ENCODE measurements at places on chromosomes 1 and 21.

- no peak for DNase-seq
Observed at GRCh38 chr1:117582451-117582850, 23.4 kb upstream of the TENT5C start.

- DNase-seq = no peak
Observed at GRCh38 chr1:178958491-178958890, 67.2 kb upstream of the FAM20B start.

- no peak for DNase-seq
Observed at GRCh38 chr1:211942583-211942982, 92.8 kb downstream of the INTS7 start.

DNA sequence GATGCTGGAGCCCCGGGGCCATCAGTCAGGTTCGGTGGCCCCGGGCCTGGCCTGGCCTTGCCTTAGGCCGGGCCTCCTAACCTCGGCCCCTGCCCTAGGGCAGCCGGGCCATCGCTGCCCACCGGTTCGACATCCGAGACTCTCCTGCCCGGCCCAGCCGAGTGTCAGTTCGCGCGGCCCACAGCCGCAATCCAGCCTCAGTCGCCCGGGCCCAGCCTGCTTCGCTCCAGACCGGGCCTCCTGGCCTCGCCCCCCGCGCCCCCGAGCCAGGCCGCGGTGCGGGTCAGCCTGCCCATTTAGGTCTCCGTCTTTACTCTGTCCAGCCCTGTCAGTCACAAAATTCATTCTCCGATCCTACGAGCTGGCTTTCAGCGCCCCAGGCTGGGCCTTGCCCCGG lies 777 bp downstream of the LRRC41 start:
- DNase-seq = peak; percentile 46

DNA sequence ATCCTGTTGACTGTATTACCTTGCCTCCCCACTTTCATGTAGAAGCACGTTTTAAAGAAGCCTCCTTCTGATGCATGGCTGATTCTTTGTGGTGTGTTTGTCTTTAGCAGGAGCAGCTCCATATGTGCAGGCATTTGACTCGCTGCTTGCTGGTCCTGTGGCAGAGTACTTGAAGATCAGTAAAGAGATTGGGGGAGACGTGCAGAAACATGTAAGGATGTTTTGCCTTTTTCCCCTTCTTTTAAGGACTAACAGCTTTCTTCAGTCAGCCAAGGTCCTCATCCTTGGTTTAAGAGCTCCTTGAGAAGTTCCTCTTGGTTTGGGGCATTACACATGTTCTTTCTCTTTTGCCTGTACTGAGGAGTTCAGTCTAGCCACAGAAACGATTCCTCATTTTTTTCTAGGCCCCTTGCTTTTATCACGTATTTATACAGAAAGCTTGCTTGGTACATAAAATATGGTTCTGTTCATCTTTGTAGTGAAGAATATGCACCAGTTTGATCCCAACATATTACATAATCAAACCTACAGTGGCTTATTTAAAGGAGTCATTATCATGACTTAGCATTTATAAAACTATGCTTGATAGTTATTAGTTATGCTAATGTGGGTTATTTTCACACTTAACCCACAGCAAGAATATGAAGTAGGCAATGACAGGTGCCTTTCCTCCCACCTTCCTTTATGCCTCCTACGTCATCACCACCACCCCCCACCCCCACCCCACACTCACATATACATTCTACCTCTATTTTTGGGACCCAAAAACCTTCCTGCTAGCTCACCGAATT lies 19.6 kb downstream of the CAP1 start:
- peak; percentile 70 for DNase-seq

- peak; percentile 6 for DNase-seq
Observed at GRCh38 chr1:175376194-175376593, 183.6 kb upstream of the KIAA0040 start.

- DNase-seq = no peak
Observed at GRCh38 chr1:22753481-22753971, 42.9 kb downstream of the EPHB2 start.

GRCh38 chr21:31471865-31472264 lies 127.8 kb upstream of the TIAM1 start:
- DNase-seq = no peak

GRCh38 chr1:7006996-7007871 lies 222.0 kb downstream of the CAMTA1 start:
- no peak for DNase-seq

- no peak for DNase-seq
Observed at GRCh38 chr1:169860187-169860586, 33.5 kb downstream of the SCYL3 start.

DNA sequence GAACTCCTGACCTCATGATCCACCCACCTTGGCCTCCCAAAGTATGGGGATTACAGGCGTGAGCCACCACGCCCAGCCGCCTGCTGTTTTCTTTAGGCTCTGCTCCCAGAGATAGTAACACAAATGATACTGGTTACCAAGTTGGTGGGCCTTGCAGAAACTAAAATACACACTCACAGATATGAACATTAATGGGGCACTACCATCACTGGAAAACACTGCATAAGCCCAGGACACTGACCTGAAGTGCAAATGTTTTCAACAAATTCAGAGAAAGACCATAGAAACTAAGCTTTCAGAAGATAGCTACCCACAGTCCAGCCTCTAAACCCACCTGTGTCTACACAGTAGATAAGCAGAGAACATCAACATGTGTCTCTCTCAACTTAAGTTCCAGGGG lies 180.5 kb downstream of the FCRL5 start:
- DNase-seq = no peak

DNA sequence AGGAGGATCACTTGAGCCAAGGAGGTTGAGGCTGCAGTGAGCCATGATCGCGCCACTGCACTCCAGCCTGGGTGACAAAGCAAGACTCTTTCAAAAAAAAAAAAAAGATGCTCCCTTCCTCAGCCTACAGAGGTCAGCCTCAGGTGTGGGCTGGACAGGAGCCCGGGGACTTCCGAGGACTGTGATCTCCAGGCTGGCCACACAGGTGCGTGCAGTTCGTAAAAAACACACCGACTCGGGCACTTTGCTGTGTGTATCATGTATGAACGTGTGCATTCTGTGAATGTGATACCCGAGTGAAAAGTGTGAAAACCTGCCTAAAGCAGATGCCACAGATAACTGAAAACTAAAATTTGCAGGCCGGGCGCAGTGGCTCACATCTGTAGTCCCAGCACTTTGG lies 8.4 kb upstream of the CCDC27 start:
- DNase-seq = no peak

- no peak for DNase-seq
Observed at GRCh38 chr1:4752059-4752458, 97.7 kb downstream of the AJAP1 start.

- no peak for DNase-seq
Observed at GRCh38 chr1:90074970-90075391, 80.1 kb downstream of the ZNF326 start.

DNA sequence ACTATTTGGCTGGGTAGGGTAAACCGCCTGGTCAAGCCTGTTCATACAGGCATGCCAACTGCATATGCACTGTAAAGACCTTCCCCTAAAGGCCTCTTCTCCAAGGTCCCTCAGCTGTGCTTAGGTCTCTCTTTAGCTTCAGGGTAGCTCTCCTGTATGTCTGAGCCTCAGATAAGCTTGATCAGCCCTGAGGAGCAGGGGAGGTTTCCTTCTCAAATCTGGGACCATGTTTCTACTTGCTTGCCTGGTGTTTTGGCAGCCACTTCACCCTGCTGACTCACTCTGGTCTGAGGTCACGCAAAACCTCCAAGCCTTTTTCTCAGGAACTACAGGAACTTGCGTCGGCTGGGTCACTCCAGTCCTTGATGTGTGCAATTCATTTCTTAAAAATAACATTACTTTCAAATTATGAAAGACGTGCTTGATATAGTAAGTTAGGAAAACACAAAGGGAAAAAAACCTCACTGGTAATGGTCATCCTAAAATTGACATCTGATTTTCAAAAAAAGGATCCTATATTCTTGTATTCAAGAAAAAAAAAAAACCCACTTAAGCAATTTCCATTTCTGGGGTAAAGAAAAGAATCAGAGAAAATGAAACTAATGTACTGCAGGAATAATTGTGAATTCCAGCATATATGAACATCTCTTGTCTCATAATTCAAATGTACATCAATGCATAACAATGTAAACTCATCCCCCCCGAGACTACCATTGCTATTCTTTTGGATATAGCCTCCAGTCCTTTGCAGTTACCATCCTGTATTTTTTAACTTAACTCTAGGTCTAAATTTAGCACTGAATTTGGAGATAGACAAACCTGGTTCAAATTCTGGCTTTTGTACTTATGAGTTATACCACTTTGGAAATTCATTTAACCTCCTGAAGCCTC lies 24.8 kb upstream of the RNF19B start:
- DNase-seq = peak; percentile 92

DNA sequence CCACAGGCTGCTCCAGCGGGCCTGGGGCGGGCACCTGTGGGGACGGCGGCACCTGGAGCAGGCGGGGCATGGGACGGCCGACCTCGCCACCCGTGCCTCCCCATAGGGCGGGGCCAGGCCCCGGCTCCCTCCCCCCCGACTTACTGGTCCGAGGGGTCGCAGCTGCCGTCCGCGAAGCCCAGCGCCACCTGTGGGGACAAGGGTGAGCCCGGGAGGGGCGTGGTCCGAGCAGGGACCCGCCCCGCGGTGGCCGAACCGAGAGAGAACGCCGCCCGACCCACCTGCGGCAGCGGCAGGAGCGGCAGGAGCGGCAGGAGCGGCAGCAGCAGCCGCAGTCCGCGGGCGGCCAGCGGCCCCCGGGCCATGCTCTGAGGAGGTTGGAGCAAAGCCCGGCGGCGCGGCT lies at the start of gene TMEM52:
Gene TMEM52 (minus strand): TSS at position 379 of the 403 bp plus-strand sequence. CDS start 14 bp downstream, at position 365.
- DNase-seq = no peak

- no peak for DNase-seq
Observed at GRCh38 chr1:223229756-223230155, 86.7 kb upstream of the TLR5 start.

GRCh38 chr1:29217633-29218032 lies 13.1 kb downstream of the MECR start:
- DNase-seq = no peak

DNA sequence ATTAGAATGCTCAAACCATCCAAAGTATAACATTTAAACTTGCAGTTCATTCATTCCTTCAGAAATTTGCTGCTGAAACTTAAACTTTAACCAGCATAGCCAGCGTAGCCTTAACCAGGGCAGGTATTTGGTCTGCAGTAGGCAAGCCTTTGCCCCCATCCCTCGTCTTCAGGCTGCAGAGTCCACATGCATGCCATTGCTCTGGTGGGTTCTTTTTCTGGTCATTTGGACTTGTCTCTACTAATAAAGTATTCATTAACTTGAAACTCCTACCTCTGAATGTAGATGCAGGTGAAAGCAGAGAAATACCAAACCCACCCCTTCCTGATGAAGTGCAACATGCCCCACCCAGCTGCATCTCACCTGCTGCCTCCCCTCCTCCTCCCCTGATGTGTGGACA lies 100.2 kb downstream of the CAMTA1 start:
- DNase-seq = no peak

- no peak for DNase-seq
Observed at GRCh38 chr1:116012716-116013115, 36.4 kb downstream of the SLC22A15 start.

DNA sequence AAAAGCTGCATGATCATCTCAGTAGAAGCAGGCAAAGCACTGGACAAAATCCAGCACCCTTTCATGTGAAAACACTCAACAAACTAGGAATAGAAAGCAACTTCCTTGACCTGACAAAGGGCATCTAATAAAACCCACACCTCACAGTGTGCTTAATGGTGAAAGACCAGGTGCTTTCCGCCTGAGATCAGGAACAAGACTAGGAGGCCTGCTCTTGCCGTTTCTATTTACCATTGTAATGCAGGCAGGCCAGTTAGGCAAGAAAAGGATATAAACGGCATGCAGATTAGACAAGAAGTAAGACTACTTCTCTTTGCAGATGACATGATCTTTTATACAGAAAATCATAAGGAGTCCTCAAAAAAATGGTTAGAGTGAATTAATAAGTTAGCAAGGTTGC lies 37.2 kb downstream of the SLC37A1 start:
- no peak for DNase-seq

- DNase-seq = no peak
Observed at GRCh38 chr21:43362915-43363314, 64.0 kb downstream of the SIK1 start.

DNA sequence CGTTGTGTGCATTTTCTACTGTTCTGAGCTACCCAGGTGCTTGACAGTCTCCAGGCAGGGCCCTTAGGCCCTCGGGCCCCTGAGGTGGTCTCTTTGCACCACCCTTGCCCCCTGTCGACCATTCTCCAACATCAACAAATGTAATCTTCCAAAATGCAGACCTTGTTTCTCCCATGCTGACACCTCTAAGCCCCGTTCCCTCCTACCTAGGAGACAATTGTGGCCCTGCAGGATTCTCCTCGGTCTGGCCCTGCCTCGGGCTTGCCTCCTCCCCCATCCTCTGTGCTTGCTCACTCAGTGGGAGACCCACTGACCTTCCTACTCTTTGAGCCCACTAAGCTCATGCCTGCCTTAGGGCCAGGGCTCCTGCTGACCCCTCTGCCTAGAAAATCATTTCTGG lies 104.2 kb upstream of the TARDBP start:
- no peak for DNase-seq

- DNase-seq = no peak
Observed at GRCh38 chr1:8194481-8195227, 123.3 kb upstream of the SLC45A1 start.

- no peak for DNase-seq
Observed at GRCh38 chr1:60861961-60862567, 220.3 kb upstream of the NFIA start.

DNA sequence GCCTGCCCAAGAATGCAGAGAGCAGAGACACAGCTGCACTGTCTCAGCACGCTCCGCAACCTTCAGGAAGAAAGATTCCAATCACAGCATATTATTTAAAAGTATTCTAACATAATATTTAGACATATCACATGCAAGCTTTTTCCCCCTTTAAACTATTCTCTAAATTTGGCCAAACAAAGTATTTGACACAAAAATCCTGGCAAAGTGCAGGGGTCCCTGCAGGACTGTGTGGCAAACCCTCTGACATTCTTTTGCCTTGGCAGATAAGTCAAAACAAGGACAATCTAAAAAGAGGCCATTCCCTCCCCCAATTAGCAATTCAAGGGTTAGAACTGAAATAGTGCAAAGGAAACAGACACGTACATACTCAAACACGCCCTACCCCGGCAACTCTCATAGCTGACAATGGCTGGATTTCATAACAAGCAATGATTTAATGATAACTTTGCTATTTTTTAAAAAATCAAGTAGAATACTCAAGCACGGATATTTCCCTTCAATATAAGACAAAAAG lies 225.3 kb downstream of the MRPL39 start:
- no peak for DNase-seq

Measured in suppressor macrophage (primary cell).